Stimulated activated CD4-positive, alpha-beta T cell treated with anti-CD3 and anti-CD28 coated beads, Interleukin-12 subunit alpha, Interleukin-12 subunit beta, amount 100 ng/mL, for 4 hours (primary cell): ENCODE measurements at places on chromosomes 4 and X.
A peak's percentile ranks its signal among the peaks of the same experiment; 100 is the strongest.

- no peak for DNase-seq
These were observed 18.6 kb upstream of the IL13RA2 start for GRCh38 chrX:115036029-115036428.

DNA sequence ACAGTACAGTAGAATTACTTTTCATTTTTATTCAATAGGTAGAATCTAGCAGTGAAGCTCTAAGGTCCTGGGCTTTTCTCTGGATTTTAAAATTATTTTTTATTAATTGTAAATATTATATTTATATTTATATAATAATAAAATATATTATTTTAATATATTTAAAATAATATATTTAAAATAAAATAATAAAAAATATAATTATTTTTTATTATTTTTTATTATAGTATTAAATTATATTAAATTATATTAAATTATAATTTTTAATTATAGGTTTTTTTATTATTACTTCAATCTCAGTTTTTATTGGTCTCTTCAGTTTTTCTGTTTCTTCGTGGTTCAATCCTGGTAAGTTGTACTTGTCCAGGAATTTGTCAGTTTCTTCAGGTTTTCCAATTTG lies 49.7 kb upstream of the PABPC4L start:
- DNase-seq, result no peak

DNA sequence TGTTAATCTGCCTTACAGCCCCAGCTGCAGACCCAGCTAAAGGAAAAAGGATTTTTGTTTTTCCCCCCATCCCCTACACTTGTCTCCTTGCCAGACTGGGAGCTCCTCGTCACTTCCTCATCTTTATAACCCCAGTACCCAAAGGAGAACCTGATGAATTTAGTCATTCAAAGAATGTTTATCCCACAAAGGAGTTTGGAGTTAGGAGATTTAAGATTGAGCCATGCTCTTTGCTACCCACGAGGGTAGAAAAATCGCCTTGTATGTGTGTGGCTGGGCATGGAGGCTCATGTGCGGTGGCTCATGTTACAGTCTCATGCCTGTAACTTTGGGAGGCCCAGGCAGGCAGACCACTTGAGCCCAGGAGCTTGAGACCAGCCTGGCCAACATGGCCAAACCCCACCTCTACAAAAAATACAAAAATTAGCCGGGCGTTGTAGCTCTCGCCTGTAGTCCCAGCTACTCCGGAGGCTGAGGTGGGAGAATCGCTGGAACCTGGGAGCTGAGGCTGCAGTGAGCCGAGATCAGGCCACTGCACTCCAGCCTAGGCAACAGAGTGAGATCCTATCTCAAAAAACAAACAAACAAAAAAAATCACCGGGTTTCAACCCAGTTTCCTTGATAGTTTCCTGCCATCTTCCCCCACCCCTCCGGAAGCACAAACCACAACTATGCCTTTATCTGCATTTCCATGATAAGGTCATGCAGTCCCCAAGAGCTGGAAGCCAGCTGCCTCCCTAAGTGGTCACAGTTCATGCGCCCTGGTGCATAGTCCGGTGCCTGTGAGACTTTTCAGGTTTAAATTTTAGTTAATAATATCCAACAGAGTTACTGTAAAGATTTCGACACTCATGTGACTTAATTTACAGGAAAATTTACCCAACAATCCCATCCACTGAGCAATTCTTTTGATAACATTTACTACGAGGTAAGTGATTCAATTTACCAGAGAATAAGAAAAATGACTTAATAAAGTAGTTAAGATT lies 1.5 kb downstream of the CFAP97 start:
- no peak for DNase-seq

DNA sequence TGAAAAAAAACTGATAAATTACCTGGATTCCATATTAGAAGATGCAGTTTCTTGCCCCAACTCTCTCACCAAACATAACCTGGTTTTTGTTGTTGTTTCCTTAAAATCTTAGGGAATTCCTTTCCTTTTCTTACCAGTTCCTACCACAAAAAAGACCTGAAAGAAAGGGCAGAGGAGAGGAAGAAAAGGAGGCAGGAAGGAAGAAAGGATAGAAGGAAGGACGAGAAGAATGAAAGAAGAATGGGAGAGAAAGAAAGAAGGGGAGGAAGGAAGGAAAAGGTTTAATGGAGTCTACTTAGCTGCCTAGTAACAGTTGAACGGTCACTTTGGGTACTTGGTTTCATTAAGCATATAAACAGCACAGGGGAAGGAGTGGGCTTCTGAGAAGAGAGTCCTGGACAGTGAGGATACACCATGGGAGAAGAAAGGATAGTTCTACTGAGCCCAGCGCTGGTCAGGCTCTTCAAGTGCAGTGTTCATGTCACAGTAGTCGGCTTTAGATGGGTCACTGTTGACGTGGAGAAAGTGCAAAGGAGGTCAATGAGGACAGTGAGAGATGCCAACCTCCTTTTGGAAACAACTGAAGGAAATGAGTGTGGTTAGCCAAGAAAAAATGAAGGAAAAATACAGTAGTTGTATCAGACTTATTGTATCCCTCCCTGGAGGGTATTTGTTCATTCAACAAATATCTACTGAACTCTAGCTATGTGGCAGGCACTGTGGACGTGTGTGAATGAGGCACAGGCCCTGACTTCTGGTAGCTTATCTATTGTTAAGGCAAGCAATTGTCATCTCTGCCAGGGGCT lies 1.1 kb upstream of the CHIC2 start:
- no peak for DNase-seq

GRCh38 chrX:76427560-76428242 lies at the start of gene MAGEE1:
MAGEE1 (plus strand) TSS chrX:76427710; CDS start chrX:76427931, 221 bp downstream.
- peak; percentile 74 for DNase-seq

DNA sequence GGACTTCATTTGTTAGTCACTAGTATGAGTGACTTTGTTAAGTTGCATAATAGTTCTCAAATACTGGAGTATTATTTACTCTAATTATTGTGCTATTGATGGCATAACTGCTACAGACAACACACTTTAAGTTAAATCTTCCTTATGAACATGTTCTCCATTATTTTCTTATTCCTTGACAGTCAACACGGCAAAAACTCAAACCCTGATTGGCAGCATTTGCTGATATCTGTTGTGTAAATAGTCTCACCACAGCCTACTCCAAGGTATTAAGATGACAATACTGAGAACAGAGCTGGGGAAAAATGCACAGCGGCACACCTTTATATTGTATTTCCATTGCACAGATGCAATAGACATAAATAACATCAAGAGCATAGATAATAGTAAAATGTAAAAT lies 568.0 kb upstream of the AADAT start:
- DNase-seq, result no peak
